Activated CD8-positive, alpha-beta T cell treated with anti-CD3 and anti-CD28 coated beads, Interleukin-2, amount 10 ng/mL, durations not matched to agents 7 days and 5 days (primary cell): ENCODE measurements at places on chromosomes 16 and 17.

- no peak for DNase-seq
These were observed 1.4 kb upstream of the RHBDL3 start for GRCh38 chr17:32264140-32264799.

GRCh38 chr16:22327446-22327775, 30.2 kb downstream of the POLR3E start:
- no peak for DNase-seq

DNA sequence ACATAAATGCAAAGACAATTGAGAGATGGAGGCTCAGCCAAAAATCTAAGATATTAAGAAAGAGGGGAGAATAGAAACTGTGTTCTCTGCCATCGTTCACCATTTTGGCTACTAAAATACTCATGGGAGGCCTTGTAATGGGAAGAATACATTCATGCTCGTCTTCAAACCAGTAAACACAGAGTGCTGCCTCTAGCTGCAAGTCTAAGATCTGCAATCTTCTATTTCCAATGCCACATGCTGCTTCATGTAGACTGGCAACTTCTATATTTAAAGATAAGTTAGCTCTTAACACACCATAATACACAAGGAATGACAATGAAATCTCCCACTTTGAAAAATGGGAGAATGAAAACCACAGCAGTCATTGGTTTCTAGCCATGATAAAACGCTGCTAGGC, 387.3 kb downstream of the HS3ST3B1 start:
- DNase-seq, result no peak

GRCh38 chr17:29571883-29572681, 3.6 kb downstream of the TP53I13 start:
- DNase-seq, result no peak
